ENCODE measurements at places on chromosomes 1 and 21. TPM values are rescaled to one million over a fixed set of nuclear protein-coding genes. Genes with fewer than 3 reads are reported as not detected.

Gene FCRLA
- total RNA-seq = 0.72 TPM

Gene NGF
- total RNA-seq = 8.8 TPM

Gene NEK2
- total RNA-seq = 2.5 TPM

Gene PCSK9
- 0.85 TPM for total RNA-seq

Gene SLC2A5
- total RNA-seq = 25.9 TPM

Gene MIXL1
- not detected for total RNA-seq

Gene APCS
- total RNA-seq = not detected

Gene LMOD1
- 22.2 TPM for total RNA-seq

Gene C1QA
- not detected for total RNA-seq

Gene BARHL2
- total RNA-seq = not detected

Gene FALEC
- total RNA-seq = 0.33 TPM

Gene CNKSR1
- 0.07 TPM for total RNA-seq

Gene MRPS14
- 23.7 TPM for total RNA-seq

Gene F3
- 114 TPM for total RNA-seq

Gene SDCCAG8
- total RNA-seq = 62.2 TPM

Gene SERPINC1
- 0.07 TPM for total RNA-seq

Gene KRTAP10-1
- not detected for total RNA-seq

Gene SH3GLB1
- total RNA-seq = 59.6 TPM

Gene HUNK
- total RNA-seq = not detected

Gene FAM151A
- not detected for total RNA-seq

Gene BRINP3
- not detected for total RNA-seq

Gene FAM43B
- total RNA-seq = 0.13 TPM

Gene MX1
- 3.1 TPM for total RNA-seq

Gene HES3
- not detected for total RNA-seq

Gene BCL2L15
- 0.03 TPM for total RNA-seq

Gene OR2L8
- total RNA-seq = not detected

Gene RGL1
- total RNA-seq = 26.5 TPM

Gene UTP25
- 11.1 TPM for total RNA-seq

Gene TLR5
- total RNA-seq = 0.36 TPM

Gene LORICRIN
- total RNA-seq = not detected

Gene LPAR3
- total RNA-seq = 0.26 TPM

Gene MCOLN2
- 0.85 TPM for total RNA-seq

Gene FAM163A
- total RNA-seq = not detected

Gene FNDC5
- 1.4 TPM for total RNA-seq

Gene S100A7A
- total RNA-seq = not detected

Gene F13B
- total RNA-seq = not detected

Gene CACYBP
- total RNA-seq = 181 TPM

Gene DYNLT5
- 0.65 TPM for total RNA-seq

Gene USH2A
- total RNA-seq = under 0.01 TPM

Gene ZNF683
- not detected for total RNA-seq
